NAMALWA (cell line): ENCODE measurements at places on chromosomes 6 and 20.

GRCh38 chr6:112342511-112342910 is 4.6 kb upstream of the RFPL4B start:
- DNase-seq: no peak

GRCh38 chr20:5863040-5863833 is 87.1 kb downstream of the TRMT6 start:
- no peak for DNase-seq

- DNase-seq: no peak
These were observed 5.2 kb downstream of the OCSTAMP start for GRCh38 chr20:46545077-46545826.

GRCh38 chr6:3768502-3768901 is 17.0 kb upstream of the PXDC1 start:
- no peak for DNase-seq

DNA sequence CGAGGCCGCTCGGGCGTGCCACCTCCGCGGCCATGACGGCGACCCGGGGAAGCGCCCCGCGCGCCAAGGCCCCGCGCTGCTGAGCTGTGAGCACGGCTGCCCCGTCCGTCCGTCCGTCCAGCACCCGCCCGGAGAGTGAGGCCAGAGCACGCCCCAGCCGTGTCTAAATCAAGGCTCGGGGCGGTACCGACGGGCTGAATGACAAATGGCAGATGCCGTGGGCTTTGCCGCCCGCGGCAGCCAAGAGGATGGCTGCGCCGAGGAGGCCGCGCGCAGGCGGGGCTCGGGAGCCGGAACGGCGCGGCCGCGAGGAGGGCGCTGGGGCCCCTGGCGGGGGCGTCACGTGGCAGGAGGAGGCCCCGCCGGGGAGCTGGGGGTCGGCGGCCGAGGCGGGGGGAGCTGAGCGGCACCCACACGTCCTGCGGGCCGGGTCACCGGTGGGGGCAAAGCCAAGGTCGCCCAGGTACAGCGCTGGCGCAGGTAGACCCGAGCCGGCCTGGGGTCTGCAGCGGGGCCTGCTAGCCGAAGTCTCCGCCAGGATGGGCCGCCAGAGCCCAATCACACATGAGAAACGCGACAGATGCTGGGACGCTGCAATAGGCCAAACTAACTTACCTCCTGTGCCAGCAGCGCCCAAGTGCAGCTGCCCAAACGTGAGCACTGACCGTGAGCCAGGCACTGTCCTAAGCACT is at the start of gene PLAGL1:
Gene PLAGL1, minus strand, starts transcription at position 140 of the 692 bp plus-strand sequence. CDS start 60,123 bp downstream, outside the sequence.
- DNase-seq: no peak

DNA sequence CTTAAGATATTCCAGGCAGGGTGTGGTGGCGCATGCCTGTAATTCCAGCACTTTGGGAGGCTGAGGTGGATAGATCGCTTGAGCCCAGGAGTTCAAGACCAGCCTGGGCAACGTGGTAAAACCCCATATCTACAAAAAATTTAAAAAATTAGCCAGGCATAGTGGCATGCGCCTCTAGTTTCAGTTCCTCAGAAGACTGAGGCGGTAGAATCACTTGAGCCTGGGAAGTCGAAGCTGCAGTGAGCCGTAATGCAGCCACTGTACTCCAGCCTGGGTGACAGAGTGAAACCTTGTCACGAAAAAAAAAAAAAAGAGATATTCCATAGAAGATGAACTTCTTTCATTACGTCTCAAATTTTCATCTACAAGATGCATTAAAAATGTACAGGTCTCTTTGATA is 46.7 kb upstream of the ISM1 start:
- DNase-seq: peak; percentile 11

GRCh38 chr6:137011406-137011805 is 33.4 kb downstream of the IL20RA start:
- no peak for DNase-seq

DNA sequence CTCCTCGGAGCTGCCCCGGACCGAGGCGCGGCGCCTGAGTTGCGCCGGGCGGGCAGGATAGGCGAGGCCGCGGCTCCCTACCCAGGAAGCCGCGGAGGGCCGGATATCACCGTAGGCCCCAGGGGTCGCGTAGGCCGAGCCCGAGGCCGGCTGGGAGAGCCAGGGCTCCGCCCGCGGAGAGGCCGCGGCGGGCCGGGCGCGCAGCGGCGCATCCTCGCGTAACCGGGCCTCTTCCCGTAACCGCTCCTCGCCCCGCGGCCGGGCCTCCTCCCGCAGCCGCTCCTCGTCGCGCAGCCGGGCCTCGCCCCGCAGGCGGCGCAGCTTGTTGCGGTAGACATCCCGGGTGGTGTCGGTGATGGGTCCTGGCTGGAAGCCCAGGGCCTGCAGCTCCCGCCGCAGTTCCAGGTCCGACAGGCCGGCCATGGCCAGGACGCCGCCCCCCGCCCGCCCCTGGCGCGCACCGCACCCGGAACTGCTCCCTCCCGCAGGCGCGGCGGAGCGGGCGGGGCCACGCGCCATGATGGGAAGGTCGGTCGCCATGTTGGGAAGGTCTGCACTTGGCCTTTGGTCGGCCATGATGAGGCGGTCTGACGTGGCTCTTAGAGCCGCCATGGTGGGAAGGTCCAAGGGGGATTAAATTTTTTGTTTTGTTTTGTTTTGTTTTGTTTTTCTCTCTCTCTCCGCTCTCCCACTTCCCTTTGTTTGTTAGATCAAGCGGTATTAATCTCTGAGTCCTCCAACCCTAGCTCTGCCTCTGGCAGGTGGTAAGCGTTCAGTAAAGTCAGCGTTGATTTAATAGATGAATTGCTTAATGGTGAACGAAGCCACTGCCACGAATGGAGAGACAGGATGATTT is at the start of gene LEMD2:
Gene LEMD2, minus strand, starts transcription at position 437 of the 856 bp plus-strand sequence. Its CDS starts 14 bp downstream, at position 423.
- DNase-seq: peak; percentile 91

GRCh38 chr6:123527406-123527805 is 109.3 kb downstream of the TRDN start:
- DNase-seq: no peak

DNA sequence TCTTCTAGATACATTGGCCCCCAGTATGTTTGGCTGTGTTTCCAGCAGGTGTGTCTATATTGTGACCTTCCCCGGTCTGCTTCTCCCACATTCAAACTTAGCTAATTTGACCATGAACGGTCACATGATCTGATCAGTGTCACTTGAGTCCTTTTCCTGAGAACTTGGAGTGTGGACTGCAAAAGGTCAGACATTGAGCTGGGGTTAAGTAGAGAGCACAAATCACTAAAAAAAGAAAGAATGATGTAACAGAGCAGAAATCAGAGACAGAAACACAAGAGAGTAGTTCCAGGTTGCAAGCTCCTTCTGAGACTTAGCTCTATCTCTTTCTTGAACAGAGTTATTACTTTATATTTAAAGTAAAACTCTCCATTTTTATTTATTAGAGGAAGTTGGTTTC is 733.9 kb downstream of the CBLN4 start:
- no peak for DNase-seq
